ENCODE measurements at places on chromosomes 7 and 10. TPM values are rescaled to one million over a fixed set of nuclear protein-coding genes. Genes with fewer than 3 reads are reported as not detected.

Gene MLXIPL
- total RNA-seq = not detected

DNA sequence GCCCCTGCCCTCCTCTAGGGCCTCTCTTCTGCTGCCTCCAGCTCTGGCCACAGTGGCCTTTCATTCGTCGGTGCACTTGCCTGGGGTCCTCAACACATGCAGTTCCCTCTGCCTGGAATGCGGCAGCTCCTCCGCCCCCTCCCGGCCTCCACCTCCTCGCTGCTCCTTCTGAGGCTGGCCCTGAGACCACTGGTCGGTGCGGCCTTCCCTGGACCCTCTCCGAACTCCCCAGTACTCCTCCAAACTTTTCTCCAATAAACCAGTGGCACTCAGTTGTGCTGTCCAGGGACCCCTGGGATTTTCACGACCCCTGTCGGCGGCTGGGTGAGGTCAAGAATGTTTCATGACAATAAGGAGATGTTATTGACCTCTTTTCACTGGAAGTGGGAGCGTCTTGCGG lies 53.5 kb downstream of the BMS1 start:
- DNase-seq = no peak

Gene IFIT1B
- not detected for total RNA-seq

GRCh38 chr7:36790311-36790787 lies 66.1 kb upstream of the AOAH start:
- no peak for DNase-seq

- peak; percentile 60 for DNase-seq
Measured at GRCh38 chr10:43255634-43256431, 11.0 kb downstream of the RASGEF1A start.

Gene NUP42
- 33.8 TPM for total RNA-seq

All from activated CD4-positive, alpha-beta memory T cell treated with anti-CD3 and anti-CD28 coated beads, Interleukin-2, amount 10 ng/mL, durations not matched to agents 7 days and 5 days (primary cell).